ENCODE measurements at places on chromosomes 4 and X. TPM values are rescaled to one million over a fixed set of nuclear protein-coding genes. Genes with fewer than 3 reads are reported as not detected.

Gene FOXP3
- not detected for polyA plus RNA-seq

Gene BEND4
- polyA plus RNA-seq = 0.08 TPM

Gene SERTM2
- polyA plus RNA-seq = not detected

Gene STATH
- polyA plus RNA-seq = not detected

Gene GIMD1
- not detected for polyA plus RNA-seq

Gene PDGFRA
- 0.24 TPM for polyA plus RNA-seq

Gene MAGEA2B
- polyA plus RNA-seq = not detected

All from GM12878 (cell line).